Activated CD4-positive, alpha-beta T cell treated with anti-CD3 and anti-CD28 coated beads, Interleukin-2, amount 10 ng/mL, durations not matched to agents 24 days and 14 days (primary cell): ENCODE measurements at places on chromosomes 7 and 10. TPM values are rescaled to one million over a fixed set of nuclear protein-coding genes. Genes with fewer than 3 reads are reported as not detected.

DNA sequence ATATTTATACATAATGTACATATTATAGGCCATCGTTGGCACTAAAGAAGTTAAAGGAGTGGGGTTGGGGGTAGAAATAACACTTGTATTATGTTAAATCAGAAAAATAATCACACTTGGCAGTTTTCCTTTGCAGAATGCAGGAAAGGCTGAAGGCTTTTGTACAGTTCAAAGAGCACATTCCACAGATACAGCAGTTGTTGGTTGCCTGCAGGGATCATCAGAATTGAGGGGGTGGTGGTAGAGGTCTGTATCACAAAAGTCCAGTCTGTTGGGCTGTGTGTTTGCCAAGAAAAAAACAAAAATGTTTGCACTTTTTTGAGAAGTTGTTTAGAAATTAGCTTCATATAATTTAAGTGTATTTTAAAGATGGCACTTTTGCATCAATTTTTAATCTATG is 231.8 kb upstream of the FOXP2 start:
- DNase-seq: no peak

DNA sequence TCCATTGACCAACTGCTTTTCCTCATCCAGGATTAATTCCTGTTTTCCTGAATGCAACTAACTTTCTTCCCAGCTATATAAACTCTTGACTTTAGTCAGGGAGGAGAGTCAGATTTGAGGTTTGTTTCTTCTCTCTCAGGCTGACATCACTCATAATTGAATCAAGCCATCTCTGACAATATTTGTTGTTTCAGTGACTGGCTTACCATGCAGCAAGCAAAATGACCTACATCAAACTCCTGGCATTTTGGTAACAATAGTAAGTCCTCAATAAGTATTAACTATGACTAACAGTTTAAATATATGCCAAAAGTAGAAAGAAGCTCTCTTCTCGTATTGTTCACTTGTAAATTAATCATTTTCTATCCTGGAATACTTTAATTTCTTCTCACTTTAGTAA is 625.7 kb upstream of the KCND2 start:
- no peak for DNase-seq

DNA sequence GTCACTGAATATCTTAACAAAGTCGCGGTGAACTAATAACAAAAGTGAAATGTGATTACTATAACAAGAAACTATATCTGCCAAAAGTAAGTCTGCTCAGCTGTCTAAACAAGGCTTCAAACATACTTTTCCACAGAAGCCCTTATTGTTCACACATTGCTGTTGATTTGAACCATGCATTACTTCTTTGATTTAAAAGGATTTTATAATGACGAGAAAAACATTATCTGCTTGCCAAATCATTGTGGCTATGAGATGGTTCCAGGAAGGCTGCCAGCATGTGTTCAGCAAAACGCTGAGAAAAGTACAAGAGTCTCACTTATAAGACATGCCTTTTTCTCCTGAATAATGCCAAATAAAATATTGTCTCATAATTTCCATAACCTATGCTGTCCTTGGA is 24.4 kb downstream of the RNF133 start:
- no peak for DNase-seq

Gene ZC3HAV1L
- total RNA-seq: 36.5 and 38.5 TPM in 2 replicates
